ENCODE measurements at places on chromosomes 5 and 9. TPM values are rescaled to one million over a fixed set of nuclear protein-coding genes. Genes with fewer than 3 reads are reported as not detected.

DNA sequence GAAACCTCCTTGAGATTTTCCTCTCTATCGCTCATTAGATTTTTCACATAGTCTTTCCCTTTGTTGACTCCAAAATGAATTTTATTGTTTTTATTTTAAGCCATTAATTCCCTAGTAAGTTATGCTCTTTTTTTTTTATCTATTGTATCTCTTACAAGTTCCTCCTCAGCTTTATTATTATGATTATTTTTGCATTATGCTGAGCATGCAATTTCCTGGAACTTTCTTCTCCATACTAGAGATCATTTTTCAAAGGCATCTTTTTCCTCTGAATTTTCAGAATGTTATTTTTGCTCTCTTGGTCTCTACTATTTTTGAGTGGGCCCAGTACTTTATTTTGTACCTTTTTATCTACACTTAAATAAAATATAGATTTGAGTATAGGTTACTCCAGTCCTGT, 376.6 kb upstream of the SEMA6A start:
- no peak for DNase-seq

- DNase-seq = no peak
Observed at GRCh38 chr9:136947028-136947891, 2.2 kb downstream of the C8G start.

The CTSL gene
- 159 TPM for total RNA-seq

The SPATA31A3 gene
- total RNA-seq = not detected

DNA sequence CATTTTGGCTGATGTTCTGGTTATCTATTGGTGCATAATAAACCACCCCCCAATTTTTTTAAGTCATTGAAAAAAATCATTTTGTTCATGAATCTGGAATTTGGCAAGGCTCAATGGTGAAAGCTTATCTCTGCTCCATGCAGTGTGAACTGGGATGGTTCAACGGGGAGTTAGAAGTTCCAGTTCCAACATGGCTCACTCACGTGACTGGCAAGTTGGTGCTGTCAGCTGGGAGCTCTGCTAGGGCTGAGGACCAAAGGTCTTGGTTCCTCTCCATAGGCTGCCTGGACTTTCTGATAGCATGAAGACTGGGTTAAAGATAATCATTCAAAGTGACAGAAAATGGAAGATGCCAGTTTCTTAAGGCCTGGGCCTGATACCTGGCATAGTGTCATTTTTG, 3.1 kb upstream of the SPATA24 start:
- DNase-seq = no peak

GRCh38 chr9:99235926-99236634, 14.0 kb downstream of the SEC61B start:
- no peak for DNase-seq

DNA sequence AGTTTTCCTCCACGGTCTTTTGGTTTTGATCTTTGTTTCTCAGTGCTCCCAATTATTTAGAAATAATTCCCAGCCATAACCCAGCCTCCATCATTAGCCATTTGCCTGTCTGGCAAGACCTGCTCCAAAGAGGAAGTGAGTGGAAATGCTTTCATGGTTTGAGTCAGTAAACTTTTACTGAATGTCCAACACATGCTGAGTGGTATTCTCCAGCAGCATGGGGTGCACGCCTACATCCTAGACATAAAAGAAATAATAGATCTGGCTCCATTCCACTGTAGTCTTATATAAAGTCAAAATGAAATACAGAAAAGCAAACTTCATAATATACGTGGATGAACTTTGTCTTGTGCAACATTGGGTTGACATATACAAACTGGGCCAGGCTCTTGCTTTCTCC, 757.2 kb downstream of the TLE1 start:
- DNase-seq = no peak

DNA sequence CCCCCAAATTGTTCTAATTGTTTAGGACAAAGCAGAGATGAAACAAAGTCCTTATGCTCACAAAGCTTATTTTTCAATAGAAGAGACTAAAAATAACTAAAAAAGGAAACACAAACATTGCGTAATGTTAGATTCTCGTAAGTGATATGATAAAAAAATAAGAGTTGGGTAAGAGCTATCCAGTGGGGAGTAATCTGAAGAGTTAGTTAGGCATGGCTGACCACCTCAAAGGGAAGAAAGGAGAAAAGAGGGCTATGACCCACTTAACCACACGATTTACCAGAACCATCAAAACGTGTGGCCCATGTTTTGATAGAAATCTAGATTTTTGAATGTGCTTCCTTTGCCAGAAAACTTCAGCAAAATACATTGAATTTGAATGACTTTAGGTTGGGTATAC, 1296.8 kb upstream of the NUDT12 start:
- DNase-seq = no peak

DNA sequence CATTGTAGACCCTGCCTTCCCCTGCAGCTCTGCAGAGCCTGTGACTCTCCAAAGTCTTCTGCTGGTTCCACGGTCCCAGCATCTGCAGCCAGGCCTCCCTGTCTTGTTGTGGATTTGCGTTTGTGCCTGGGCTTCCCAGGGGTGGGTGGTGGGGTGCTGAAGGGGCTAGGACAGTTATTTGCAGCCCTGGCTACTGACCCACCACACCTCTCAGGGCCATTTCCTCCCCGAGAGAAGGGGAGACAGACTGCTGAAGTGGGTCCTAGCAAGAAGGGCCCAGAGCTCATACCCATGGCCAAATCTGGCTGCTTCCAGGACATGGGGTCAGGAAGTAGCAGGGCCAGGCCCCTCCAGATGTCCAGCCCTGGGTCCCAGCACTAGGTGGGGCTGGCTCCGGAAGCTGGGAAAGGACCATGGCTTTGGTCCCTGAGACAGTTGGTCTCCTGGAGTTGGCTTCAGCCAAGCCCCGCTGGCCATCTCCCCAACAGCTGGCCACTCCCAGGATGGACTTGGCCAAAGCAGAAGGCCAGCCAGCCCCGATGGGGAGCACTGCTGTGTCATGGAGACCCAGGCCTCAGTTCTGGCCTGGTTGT, 26.3 kb downstream of the GSN start:
- no peak for DNase-seq

DNA sequence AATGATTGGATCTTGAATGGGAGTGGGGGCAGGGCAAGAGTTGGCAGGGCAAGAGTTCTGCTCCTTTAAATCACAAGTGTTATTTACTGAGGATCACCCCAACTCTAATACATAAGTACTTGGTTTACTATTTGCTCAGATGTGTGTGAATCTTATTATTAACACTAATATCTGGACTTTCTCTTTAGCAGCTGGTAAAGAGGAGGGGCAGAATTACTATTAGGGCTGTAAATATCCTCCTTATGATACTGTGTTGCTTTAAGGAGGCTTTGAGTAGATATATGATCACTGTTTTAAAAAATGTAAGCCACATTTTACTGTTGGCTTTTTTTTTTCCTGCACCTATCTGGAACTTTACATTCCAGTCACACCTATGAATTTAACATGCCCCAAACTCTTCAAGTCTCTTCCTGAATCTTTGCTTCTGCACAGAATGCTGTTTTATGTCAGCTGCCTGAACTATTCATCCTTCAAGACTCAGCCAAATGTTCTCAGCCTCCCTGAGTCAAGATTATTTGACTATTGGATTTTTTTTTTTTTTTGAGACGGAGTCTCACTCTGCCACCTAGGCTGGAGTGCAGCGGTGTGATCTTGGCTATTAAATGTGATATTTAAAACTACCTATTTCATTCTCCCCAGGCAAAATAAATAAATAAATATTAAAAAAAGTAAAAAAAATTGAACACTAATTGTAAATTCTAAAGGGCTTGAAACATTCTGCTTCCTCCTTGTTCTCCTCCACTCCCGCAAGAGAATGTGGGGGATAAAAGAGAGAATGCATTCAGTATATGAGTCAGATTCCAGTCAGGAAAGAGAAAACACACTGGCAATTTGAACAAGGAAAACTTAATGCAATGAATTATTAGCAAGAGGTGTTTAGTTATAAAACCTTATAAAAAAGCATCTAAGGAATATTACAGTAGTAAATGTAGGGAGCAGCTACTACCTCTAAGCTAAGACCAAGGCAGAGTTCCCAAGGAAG, 99.3 kb downstream of the FOCAD start:
- DNase-seq = no peak

The IQGAP2 gene
- 6.9 TPM for total RNA-seq

GRCh38 chr5:150119421-150120061, 33.2 kb upstream of the CSF1R start:
- DNase-seq = no peak

The SPINK4 gene
- not detected for total RNA-seq

GRCh38 chr9:134875371-134875770, 5.2 kb upstream of the FCN2 start:
- no peak for DNase-seq

The DEPDC1B gene
- 35.3 TPM for total RNA-seq

The CSNK1G3 gene
- total RNA-seq = 87.5 TPM

The TARS1 gene
- total RNA-seq = 395 TPM

- no peak for DNase-seq
Observed at GRCh38 chr5:148458036-148458888, 74.5 kb downstream of the FBXO38 start.

- DNase-seq = no peak
Observed at GRCh38 chr9:116868201-116868600, 181.1 kb downstream of the TRIM32 start.
